ENCODE measurements at places on chromosomes 5 and 9. TPM values are rescaled to one million over a fixed set of nuclear protein-coding genes. Genes with fewer than 3 reads are reported as not detected.

DNA sequence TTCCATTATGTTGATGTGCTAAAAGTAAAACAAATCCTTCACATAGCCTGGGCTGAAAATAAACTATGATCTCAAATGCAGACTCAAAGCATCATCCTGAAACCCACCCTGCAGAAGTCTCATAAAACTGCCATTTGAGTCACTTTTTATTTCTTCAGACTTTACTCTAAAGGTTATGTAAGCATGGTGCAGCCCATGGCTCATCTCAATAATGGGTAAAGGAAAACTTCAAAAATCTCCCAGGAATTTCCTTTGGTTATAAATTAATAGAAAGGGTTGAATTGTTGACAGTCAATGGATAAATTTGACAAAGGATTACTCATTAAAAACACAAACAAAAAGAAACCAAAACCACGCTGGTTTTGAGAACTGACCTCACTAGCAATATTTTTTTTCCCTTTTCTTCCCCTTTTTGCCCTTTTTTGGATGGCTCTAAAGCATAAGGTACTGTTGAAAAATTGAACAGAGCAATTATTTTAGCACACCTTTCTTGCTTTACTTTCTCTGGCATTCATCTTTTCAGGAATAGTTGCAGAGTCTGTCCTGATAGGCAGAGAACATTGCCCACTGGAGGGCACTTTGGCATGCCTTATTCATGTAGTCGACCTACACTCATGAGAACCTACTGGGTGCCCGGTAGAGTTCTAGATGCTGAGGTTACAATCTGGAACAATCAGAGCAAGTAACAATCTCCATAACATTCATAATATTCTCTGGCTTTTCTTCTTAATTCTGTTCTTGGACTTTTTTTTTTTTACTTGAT, 191.4 kb downstream of the TMEM167A start:
- H3K27me3 ChIP-seq, result peaks cover 10% of the 10 kb centered on the region
- no peak overlapping the region for H3K27ac ChIP-seq
- H3K36me3 ChIP-seq, result no peaks in the 10 kb centered on the region
- H3K4me3 ChIP-seq, result no peak overlapping the region

GRCh38 chr5:159422361-159422760, 92.1 kb upstream of the IL12B start:
- H3K27me3 ChIP-seq, result no peaks in the 10 kb centered on the region
- H3K36me3 ChIP-seq, result no peaks in the 10 kb centered on the region
- DNase-seq, result no peak
- H3K4me1 ChIP-seq, result peaks cover 12% of the 10 kb centered on the region

- peak within 1 kb of the TSS; percentile 91 for H3K27ac ChIP-seq
- DNase-seq, result peak; percentile 34
- no peaks in the 10 kb centered on the region for H3K27me3 ChIP-seq
- no peaks in the 10 kb centered on the region for H3K36me3 ChIP-seq
These were observed at the start of gene ARSB for GRCh38 chr5:78985116-78985724. Gene ARSB (minus strand): TSS chr5:78985310. CDS start chr5:78985248, 62 bp downstream.

DNA sequence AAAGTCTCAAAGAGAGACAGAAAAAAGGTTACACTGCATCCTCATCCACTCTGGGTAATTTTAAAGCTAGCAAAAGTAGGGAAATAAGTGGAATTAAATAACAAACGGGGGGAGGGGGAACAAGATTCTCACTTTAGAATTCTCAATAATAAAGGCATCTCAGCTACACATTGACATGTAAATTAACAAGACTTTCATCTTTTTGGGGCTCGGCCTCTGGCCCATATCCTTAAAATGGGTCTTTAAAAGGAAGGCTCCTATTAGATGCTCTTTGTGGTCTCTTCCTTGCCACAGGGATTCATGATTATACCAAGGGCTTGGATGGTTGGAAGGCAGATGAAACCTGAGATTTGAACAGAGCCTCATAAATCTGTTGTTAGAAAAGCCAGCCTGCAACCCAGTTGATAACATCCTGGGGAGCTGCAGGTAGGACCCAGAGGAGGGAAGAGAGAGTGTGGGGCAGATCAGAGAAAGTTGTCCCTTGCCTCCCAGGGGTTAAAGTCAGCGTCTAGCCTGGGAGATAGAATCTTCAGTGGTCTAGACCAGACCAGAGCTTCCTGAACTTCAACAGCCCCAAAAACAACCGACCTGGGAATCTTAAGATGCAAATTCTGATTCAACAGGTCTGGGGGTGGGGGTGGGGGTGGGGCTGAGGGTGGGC, 135.9 kb downstream of the GCNT1 start:
- no peak for DNase-seq
- H3K4me3 ChIP-seq, result no peak overlapping the region
- no peaks in the 10 kb centered on the region for H3K27me3 ChIP-seq
- H3K27ac ChIP-seq, result no peak overlapping the region
- no peaks in the 10 kb centered on the region for H3K36me3 ChIP-seq

RNF180 gene
- total RNA-seq, result not detected

Measured in activated naive CD4-positive, alpha-beta T cell treated with anti-CD3 and anti-CD28 coated beads for 36 hours (primary cell).